ENCODE measurements at places on chromosomes 5 and 9.

DNA sequence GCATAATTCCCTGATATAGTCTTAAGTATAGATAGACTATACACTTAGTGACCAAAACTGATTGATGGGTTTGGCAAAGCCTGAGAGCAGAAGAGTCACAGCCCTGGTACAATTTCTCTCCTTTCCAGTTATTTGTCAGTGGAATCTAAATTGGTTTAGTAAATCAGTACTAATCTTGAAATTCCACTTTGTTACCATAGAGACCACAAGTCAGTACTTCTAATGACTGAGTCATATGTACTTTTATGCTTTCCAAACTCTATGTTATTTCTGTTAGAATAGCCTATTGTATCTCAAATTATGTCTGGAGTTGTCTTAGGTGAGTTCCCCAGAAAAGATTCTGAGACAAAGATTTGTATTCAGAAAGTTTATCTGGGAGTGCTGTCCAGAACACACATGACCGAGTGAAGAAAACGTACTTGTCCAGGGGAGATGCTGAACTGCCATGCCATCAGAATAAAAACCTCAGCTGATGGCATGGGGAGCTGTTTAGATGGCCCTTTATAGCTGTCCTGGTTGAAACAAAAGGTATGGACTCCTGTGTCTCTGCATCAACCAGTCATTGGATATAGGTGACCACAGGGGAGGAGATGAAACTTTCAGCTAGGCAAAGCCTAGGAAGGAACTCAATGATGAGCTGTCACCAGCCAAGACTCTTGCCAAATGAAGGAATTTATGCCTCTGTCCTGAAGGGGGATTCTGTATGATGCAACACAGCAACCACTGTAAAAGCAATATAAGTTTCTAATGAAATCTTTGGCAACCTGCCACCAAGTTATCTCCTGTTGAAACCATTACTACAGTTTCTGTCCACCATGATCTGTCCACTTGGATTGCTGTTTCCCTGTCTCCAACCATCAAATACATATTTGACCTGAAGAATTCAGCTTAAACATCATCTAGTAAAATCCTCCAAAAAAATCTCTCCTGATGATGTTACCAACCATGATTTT lies 18.0 kb upstream of the SMC2 start:
- DNase-seq, result no peak

GRCh38 chr5:41182666-41183065 lies 30.7 kb downstream of the C6 start:
- DNase-seq, result no peak

DNA sequence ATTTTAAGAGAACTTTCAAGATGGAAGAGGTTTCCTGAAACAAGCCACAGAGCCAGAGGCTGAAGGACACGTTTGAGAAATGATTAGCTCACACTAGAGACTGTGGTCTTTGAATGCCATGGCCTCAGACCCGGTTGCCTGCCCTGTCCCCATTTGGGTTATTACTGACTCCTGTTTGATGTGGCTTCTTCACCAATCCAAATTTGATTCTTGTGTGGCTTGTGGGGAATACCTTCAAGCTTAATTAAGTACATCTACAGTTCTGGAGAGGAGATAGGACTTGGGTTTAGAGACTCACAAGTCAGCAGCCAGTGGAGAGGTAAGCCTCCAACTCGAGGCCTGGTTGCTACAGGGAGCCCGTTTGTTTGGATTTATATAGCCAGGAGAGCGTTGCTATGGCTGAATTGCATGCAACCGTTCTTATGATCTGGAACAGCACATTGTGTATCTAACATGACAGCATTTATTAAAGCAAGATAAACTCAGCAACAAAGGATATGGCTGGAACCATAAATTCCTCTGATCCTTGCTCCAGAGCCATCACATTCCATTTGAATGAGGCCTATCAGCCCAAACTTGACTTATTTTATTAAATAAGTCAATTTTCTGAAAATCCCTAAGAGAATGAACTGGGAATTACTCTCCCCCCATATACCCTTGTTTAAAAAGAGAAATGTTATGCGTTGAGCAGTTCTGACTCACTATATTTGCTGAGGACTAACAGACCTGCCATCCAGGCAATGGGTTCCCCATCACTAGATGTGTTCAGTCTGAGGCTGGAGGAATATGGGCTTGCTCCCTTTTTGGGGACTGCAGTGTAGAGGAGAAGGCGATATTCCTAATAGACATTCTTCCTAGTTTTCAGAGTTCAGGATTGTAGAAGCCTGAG lies 88.4 kb upstream of the TNFSF8 start:
- DNase-seq, result no peak

DNA sequence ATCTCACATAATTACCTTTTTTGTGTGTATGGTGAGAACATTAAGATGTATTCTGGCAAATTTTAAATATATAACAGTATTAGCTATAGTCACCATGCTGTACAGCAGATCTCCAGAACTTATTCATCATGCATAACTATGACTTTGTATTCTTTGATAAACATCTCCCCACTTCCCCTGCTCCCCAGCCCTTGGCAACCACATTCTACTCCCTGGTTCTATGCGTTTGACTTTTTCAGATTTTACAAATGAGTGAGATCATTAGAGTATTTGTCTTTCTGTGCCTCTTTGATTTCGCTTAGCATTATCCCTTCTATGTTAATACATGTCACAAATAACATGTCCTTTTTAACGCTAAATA lies 49.4 kb downstream of the SMC2 start:
- no peak for DNase-seq

DNA sequence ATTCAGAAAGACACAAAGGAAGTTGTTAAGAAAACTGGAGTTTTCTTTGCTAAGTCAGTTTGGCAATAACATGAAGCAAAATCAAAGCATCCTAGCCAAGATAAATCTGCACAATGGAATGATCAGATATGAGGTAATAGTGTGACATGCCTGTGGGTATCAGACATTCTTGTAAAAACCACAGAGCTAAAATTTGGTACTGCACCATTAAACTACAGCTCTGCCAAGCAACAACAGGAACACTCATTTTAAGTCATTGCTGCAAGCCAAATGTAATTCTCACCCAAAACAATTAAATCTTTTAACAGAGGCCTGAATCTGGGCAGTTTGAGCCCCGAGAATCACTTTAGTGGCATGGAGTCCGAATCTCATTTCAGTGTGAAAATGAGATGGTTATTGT lies 96.6 kb downstream of the VCAN start:
- no peak for DNase-seq

- no peak for DNase-seq
These were observed 32.1 kb downstream of the VCAN start for GRCh38 chr5:83503662-83504061.

DNA sequence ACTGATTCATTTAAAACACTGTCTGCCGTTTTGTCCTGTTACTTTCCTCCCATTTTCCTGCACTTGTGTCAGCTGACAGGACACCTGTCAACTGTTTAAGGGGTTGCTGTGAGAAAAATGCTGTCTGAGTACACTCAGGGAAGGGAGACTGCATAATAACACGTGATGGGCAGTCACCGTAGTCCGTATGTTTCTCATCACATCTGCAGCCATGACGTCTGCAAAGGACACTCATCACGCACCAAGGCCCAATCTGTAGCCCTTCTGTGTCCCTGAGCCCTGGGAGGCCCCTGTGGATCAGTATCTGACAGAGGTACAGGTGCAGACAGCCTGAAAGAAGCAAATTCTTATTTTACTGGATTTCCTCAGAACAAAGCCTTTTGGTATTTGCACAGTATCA lies 396.3 kb downstream of the YTHDC2 start:
- DNase-seq, result no peak

- no peak for DNase-seq
These were observed 68.3 kb downstream of the LPAR1 start for GRCh38 chr9:110969971-110970386.

DNA sequence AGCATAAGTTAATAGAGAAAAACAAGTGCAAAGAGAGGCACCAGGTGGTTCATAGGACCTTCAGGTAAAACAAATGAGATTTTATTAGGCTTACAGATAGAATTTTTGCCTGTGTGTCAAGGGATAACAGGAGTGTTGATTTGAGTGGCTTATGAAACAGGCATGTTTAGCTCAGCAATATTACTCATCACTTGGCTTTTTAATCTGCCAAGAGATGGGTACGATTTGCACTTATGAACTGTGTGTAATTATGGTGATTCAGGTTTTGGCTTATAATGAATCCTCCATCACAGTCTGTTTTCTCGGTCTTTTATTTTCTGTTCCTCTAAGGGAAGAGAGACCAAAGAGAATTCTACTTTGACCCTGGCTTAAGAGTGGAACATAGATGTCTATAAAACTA lies 199.3 kb downstream of the DMRTA1 start:
- no peak for DNase-seq

- DNase-seq, result no peak
These were observed 18.0 kb upstream of the FBP2 start for GRCh38 chr9:94611638-94612068.
